ENCODE measurements at places on chromosomes 3 and 15.

DNA sequence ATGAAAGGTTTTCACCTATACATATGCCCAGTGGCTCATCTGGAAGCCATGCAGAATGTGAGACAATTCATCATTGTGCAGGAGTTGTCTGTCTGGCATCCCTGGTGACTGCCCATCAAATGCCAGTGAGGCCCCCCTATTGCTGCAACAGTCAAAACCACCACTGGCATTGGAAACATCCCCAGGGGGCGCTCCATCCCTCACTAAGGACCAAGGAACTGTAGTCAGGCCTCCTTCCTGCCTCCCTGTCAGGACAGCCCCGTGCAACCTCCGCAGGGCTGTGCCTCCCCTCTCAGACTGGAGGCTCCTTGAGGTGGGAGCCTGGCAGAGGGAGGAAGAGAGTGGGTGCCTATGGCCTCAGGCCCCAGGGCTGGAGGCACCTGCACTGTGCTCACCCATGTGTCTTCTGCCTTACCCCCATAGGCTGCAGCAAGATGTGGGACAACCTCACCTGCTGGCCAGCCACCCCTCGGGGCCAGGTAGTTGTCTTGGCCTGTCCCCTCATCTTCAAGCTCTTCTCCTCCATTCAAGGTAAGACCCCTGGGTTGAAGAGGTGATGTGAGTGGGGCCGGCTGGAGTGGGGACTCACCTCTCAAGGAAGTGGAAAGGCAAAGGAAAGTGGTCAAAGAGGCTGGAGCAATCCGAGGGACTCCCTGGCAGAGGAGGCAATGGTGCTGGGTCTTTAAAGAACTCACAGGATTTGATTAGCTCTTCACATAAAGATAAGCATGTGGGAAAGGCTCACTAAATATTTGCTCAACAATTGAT lies 16.5 kb downstream of the VIPR1 start:
- DNase-seq = peak; percentile 41

DNA sequence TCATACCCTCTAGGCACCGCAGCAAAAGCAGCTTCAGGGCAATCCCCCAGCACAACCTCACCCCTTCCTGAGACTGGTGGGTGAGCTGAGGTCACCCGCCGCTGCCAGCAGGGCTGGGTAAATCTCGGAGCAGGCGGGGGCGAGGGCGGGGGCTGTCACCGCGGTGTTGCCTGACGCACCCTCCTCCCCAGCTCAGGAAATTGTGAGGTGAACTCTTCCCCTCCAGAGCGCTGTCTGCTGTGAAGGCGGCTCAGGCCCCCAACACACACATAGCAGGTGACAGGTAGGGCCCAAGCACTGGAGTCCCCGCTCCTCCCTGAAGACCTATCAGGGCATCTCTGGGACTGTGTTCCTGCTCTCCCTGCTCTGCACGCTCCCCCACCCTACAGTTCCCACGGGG lies 30.2 kb upstream of the FURIN start:
- no peak for DNase-seq

DNA sequence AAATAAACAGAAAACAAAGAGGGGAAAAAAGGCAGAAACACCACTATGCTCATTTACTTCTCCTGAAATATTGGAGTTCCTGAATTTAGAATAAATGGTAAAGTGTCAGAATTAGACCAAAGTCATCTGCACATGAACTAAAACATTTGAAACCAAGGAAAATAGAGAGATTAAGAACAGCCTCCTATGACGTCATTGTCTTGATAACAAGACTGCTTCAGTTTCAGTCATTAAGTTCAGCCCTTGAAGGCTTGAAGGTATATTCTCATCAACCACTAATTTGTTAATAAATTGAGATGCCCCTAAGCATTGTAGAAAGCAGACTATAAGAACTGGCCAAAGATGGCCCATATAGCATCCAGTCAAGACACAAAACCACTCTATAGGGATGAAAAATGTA lies 2.5 kb downstream of the SUMF1 start:
- no peak for DNase-seq

DNA sequence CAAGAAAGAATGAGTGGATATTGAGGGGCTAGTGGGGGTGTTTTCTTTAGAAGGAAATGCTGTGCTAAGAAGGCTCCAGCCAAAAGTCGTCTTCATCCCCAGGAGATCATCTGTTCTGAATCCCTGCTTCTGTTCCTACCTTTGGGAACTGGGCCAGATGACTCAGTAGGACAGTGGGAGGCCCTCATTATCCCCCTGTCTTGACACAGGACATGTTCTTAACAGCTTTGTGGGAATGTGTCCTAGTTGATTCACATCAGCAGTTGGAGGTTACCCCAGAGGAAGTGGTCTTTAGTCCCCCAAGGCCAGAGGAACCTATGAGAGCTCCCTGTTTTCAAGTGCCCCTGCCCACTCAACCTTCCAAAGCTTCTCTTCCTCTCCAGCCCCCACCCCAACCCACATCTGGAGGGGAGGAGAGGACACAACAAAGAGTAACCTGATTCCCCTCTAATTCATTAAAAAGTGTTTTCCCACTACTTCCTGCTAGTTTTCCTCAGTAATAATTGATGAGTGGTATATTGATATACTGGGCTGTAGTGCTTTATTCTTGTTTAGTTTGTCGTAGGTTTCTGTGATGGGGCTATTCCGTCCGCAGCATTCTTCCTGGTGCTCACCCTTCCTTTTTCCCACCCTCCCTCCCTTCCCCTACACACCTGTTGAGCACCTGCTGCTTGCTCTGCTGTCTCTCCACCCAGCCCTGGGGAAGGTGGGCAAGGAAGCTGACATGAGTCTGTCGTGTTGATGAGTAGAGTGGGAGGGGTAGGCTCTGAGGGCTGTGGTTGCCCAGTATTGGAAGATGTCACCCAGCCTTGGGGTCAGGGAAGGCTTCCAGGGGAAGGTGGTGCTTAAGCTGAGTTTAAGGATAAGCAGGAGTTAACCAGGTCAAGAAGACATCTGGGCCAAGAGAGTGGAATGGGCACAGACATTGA lies 9.3 kb downstream of the PXYLP1 start:
- no peak for DNase-seq

DNA sequence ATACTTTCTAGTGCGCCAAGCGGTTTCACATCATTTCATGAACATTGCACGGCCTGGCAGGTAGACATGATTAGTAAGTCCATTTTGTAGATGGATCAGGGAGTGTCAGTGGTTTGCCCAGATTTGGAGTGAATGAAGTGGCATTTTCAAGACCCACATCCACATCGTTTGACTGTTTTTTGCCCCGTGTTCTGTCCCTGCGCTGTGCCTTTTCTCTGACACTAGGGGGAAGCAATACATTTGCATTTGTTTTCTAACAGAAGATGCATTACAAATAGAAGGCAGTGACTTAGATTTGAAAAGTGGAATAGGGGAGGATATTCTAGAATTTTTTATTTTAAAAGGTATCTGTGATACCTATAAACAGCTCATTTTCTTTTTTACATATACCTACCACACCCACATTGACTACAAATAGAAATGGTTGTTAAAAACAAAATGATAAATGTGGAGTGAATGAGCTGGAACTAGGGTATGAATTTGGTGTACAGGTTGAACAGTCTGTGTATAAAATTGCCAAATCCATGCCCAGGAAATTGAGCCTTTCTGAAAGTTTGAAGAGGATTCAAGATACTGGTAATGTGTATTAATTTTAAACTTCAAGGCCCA lies 98.0 kb downstream of the USP13 start:
- no peak for DNase-seq

DNA sequence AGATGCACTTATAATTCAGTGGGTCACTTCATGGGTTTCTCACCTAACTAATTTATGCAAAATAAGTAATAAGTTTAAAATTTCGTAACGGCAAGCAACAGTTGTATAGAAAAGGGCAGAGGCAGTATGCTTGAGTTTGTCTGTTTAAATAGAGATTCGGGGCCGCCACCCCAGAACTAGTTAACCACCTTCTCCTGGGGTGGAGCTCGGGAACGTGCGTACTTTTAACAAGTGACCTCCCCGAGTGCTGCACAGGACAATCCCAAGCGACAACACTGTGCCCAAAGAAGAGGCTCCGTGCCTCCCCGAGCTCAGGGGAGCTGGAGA lies 439 bp downstream of the SSR3 start:
- DNase-seq = no peak
